ENCODE measurements at places on chromosomes 7 and 10.

DNA sequence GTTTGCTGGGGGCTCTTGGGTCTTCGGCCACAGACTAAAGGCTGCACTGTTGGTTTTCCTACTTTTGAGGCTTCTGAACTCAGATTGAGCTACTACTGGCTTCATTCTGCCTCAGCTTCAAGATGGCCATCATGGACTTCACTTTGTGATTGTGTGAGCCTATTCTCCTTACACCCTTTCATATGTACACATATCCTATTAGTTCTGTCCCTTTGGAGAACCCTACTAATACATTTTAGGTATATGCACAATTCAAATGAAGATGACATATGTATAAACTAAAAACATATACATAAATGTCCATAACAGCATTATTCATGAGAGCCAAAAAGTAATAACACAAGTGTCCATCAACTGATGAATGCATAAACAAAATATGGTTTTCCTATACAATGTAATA is 75.7 kb downstream of the GPR37 start:
- no peak for DNase-seq

GRCh38 chr10:76738991-76739390 is 898.6 kb downstream of the KCNMA1 start:
- DNase-seq, result no peak

DNA sequence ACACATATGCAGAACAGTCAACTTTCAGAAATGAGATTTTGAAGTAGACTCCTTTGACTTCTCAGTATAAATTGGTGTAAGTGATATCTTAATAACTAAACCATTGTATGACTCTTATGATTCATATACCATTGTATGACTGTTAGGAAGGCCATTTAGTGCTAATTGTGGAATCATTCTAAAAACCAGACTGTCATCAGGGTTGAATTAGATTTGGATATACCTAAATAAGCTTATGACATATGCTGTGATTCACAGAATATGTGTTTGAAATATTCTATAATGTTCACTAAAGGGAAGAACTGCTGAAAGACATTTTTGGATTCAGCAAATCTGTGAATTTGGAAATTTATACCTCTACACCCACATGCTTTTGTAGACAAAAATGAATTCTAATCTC is 438.1 kb downstream of the MDFIC start:
- no peak for DNase-seq

- no peak for DNase-seq
Measured at GRCh38 chr7:99290980-99291607, 18.5 kb downstream of the MYH16 start.

- no peak for DNase-seq
Measured at GRCh38 chr7:1994931-1995330, 237.8 kb downstream of the MAD1L1 start.

All from central memory CD4-positive, alpha-beta T cell (primary cell).